ENCODE measurements at places on chromosomes 11 and 22. TPM values are rescaled to one million over a fixed set of nuclear protein-coding genes. Genes with fewer than 3 reads are reported as not detected.

DNA sequence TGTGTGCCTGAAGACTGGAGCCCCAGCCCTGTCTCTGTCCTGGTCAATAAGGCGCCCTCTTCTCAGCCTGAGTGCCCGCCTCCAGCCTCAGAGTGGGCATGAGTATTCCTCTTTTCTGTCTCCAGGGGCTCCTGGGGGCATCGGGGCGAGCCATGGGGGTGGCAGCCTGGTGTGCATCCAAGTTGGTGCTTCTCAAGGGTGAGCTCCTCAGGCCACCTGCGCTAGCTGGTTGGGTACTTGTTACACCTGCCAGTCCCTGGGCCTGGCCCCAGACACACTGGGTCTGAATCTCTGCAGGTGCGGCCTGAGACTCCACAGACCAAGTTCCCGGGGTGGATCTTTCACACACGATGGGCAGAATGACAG lies 168.6 kb upstream of the B3GAT1 start:
- no peaks in the 10 kb centered on the region for H3K27me3 ChIP-seq
- no peak overlapping the region for H3K27ac ChIP-seq
- H3K36me3 ChIP-seq: no peaks in the 10 kb centered on the region
- H3K4me3 ChIP-seq: no peak overlapping the region
- DNase-seq: no peak

DNA sequence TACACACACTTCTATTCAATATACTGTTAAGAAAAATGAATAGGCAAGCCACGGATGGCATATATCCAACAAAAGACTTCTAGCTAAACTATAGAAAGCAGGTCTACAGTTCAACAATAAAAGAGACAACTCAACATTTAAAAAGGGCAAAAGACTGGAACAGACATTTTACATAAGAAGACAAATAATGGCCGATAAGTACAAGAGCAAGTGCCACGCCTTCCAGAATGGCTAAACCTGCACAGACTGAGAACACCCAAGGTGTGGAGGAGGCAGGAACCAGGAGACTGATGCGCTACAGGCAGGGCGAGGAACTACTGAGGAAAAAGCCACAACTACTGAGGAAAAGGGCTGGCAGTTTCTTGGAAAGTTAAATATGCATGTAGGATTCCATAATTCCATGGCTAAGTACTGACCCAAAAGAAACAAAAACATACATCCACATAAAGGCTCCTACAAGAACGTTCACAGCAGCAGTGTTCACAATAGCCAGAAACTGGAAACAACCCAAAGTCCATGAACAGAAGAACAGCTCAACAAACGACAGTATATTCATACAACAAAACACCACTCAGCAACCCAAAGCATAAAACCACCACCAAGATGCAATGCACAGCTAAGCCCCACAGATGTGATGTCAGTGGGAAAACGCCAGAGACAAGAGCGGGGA lies 9.6 kb upstream of the MOB2 start:
- DNase-seq: no peak
- no peak overlapping the region for H3K27ac ChIP-seq
- peaks cover 4% of the 10 kb centered on the region for H3K36me3 ChIP-seq

USH1C gene
- 38.6 TPM for total RNA-seq

YPEL1 gene
- 6.1 TPM for total RNA-seq
